Pons (tissue), 1 donor: ENCODE measurements at places on chromosomes 7 and 10.
A peak's percentile ranks its signal among the peaks of the same experiment; 100 is the strongest.

- DNase-seq, result peak; percentile 10
These were observed 34.4 kb downstream of the ASAH2 start for GRCh38 chr10:50216894-50217293.

DNA sequence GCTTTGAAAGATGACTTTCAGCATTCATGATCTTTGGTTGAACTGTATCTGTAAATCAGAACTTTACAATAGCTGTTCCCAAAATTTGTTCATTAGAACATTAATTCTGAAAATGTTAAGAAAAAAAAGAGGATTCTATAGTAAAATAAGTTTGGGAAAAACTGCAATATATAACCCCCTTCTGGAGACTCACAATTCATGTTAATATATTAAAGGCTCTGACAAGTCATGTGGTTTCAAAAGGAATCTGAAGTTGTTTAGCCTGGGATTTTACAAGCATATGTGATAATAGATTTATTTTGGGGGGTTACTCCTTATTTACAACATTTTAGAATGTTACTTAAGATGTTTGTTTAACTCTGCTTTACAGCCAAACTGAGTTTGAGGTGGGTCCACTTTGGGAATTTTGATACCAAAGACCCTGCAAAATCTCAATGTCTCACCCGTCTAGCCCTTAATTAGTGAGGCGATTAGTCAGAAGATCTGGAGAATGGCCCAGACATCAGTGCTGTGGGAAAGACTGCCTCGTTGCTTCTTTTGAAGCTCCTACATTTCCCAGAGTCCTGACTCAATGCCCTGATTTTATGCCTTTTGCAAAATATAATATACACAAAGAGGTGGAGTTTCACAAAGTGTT lies 40.0 kb downstream of the CDK1 start:
- DNase-seq, result no peak

DNA sequence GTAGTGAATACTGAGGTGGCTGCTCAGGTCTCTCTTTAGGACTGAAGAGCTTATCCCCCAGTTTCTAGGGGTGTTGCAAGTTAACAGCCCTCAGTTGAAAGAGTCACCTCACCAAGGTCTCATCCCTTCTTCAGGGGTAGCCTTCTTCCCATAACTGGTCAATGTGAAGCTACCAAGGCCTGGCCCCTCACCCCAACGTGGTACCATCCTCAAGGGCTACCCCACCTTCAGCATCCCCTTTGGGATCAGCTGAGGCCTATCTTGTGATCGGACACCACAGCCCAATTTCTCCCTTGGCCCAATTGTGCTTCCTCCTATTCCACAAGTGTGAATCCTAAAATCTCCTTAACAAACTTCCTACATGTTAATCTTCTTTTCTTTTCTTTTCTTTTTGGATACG lies 289.5 kb upstream of the MKLN1 start:
- no peak for DNase-seq

- no peak for DNase-seq
These were observed 102.5 kb downstream of the CYTH3 start for GRCh38 chr7:6169805-6170520.

- DNase-seq, result no peak
These were observed 7.0 kb downstream of the POLR2J start for GRCh38 chr7:102471791-102472125.

GRCh38 chr7:43758029-43758821 lies at the start of gene BLVRA:
Gene BLVRA (plus strand): TSS chr7:43758680. CDS start chr7:43771159, 12,479 bp downstream.
- DNase-seq, result peak; percentile 15

DNA sequence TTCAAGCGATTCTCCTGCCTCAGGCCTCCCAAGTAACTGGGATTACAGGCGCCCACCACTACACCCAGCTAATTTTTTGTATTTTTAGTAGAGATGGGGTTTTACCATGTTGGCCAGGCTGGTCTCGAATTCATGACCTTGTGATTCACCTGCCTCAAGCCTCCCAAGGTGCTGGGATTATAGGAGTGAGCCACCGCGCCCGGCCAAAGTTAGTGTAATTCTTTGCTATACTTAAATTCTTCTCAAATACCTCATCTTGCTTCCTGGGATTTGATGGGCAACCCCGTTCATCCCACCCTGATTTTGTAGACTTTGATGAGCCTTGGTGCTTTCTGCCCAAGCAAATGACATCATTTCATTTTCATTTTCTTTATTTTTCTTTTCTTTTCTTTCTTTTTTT lies 54.5 kb downstream of the PAX2 start:
- no peak for DNase-seq

GRCh38 chr7:155459700-155460461 lies 2.0 kb downstream of the EN2 start:
- no peak for DNase-seq

DNA sequence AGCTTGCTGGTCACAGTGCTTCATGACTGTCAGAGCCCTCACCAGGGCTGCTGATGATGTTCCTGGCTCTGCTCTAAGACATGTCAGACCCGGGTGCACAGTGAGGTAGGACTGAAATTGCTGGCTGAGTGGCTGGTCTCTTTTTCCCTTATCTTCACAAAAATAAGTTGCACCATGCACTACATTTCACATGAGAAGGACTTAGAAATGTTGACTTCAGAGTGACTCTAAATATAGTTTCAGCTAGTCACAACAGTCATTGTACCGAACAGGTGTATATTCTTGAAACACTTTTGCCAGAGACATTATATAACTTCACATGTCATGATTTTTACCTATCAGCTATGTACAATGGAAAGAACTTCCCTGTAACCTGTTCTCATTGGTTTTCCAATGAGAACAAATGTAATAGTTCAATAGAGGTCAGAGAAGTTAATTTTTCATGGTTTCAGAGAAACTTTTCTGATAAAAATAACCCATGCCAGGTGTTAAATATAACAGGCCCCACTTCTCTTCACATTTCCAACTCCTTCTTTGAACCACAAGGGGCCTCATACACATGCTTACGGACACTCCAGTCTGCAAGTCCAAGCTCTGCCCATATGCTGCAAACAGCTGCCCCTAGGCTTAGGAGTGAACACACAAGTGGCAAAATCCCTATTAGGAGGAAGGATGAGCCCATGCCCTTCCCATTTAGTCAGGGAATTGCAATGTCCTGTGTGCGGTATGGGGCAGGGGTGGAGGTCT lies 115.6 kb downstream of the CDK6 start:
- DNase-seq, result no peak

DNA sequence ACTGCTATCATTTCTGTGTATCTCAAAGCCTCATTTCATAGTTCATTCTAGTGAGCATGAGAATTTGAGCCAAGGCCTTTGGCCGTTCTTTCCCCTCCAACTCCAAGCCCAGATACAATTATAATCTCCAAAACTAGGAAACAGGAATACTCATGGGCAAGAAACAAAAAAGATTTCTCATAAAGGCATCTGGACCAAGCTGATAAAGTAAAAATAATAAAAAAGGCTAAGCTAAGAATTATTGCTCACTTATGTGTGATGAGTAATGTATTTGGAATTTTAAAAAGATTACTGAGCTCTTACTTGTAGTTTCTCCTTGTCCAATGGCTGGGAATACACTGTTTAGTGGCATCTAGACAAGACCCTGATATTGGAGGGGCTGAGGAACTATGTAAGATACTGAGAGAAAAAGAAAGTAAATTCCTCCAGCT lies 196.4 kb upstream of the POM121L12 start:
- no peak for DNase-seq

- no peak for DNase-seq
These were observed 41.4 kb downstream of the BRAF start for GRCh38 chr7:140883378-140883777.

DNA sequence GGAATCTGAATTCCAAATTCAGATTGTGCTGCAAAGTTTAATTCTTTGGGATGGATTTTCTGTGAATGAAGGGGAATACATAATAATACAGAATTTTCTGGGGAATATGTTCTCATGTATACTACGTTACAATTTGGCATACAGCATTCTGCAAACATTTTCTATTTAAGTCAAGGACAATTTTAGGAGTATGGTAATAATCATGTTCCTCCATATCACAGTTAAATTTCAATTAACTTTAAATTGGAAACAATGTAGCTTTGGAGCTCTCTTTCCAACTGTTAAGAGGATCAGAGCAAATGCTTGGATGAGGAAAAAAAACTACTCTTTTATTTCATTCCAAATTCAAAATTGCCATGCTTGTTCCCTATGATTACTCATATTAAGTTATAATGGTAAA lies 217.5 kb downstream of the JAZF1 start:
- DNase-seq, result no peak

DNA sequence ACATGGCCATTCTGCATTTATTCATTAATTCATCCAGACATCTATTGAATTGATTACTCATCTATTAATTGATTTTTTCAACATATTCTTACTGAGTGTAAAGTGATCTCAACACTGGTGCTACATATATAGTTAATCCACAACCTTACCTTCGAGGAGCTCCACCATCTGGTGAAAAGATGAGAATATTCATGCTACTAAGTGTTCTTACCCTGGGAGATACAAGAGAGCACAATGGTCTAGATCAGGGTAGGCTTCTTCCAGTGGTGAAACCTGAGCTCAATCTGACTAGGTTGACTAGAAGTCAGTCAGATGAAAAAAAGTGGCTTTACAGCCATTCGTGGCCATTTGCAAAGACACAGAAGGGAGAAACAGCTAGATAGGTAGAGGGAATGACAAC lies 507.4 kb downstream of the ANKRD7 start:
- DNase-seq, result no peak

GRCh38 chr7:18041191-18041590 lies 13.5 kb upstream of the PRPS1L1 start:
- no peak for DNase-seq

GRCh38 chr10:26571655-26572054 lies 125.8 kb upstream of the PDSS1 start:
- no peak for DNase-seq

- DNase-seq, result no peak
These were observed 4.4 kb downstream of the VIM start for GRCh38 chr10:17232276-17232960.

GRCh38 chr7:129013048-129013724 lies 41.7 kb downstream of the TNPO3 start:
- DNase-seq, result no peak

GRCh38 chr10:58963723-58964124 lies 212.7 kb upstream of the PHYHIPL start:
- DNase-seq, result peak; percentile 100

- no peak for DNase-seq
These were observed 25.6 kb downstream of the MDH2 start for GRCh38 chr7:76073335-76073990.

GRCh38 chr10:125992254-125992653 lies 95.9 kb downstream of the FANK1 start:
- no peak for DNase-seq

DNA sequence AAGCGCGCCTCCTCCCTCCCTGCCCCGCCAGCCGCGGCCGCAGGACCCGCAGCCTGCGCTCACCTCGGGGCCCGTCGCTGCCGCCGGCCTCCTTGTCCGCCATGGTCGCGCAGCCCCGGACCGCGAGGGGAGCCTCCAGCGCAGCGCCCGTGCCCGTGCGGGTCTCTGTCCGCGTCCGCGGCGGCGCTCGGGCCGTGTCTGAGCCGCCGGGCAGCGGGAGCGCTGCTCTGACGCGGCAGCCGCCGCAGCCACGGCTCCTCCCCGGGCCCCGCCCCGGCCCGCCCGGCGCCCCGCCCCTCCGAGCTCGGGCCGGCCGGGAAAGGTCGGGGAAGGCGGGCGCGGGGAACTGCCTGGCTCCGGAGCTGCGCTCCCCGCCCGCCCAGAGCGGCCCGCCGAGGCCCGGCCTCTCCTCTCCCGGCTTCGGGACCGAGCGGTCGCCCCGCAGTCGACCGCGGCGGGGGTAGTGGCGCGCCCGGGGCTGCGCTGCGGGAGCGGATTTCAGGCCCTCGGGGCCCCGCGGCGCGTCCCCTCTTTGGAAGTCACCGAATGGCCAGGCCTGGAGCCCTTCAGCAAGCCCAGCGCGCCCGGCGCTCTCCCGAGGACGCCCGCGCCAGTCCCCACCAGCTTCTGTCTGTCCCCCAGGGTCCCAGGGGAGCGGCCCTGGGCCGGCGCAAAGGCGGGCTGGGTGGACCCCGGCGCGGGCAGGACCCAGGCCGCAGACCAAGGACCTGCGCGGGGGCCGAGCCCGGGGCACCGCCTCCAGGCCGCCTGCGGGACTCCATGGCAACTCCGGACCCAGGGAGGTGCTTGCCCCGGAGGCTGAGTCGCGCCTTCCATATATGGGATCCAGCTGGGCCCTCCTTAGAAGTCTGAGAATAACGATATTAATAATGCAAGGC lies at the start of gene HSPA12A:
TSS of gene HSPA12A (minus strand) at position 200 of the 899 bp plus-strand sequence. CDS start at position 103, 97 bp downstream.
- peak; percentile 64 for DNase-seq

GRCh38 chr7:85039196-85039923 lies 147.5 kb downstream of the SEMA3D start:
- DNase-seq, result no peak

GRCh38 chr10:118998183-118998582 lies 31.3 kb upstream of the NANOS1 start:
- no peak for DNase-seq

GRCh38 chr10:108597657-108598319 lies 1325.5 kb downstream of the XPNPEP1 start:
- DNase-seq, result no peak

DNA sequence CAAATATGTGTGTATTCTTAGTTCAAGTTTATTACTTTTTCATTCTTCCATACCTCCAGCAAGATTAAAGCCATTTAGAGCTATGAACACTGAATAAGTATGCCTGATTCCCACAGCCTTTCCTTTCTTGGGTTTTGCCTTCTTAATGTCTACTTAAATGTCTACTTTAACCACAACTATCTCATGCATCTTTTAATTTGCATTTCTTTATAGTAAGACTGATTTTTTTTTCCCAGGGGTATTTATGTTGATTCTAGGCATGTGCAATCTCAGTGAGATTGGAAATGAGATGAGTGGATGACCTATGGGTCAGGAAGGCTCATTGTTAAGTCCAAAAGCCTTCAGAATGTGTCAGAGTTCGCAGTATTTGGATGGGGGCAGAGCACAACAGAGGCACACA lies 3.6 kb downstream of the PCBD1 start:
- no peak for DNase-seq

DNA sequence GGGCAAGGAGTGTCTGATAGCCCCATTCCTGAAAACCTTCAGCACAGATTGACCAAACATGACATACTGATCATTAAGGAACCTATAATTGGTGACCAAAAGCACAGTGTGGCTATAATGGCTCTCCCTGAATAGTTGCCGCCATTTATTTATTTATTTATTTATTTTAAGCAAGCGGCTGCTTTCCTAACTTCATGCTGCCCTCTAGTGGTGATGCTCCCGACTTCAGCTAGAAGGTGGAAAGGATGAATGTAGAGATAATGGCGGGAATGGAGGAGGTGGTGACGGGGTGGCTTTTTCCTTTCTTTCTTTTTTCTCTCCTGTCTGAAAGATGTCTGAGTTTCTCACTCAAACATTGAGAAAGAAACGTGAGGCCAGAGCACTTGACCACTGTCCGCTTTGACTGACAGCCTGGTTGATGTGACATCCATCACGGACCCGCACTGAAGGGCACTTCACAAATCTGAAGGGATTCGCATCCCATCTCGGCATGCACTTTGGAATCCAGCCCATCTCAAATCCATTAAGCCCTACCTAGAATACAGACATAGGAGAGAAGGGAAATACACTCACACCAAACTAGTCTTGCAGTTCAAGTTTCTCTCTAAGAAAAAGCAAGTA lies 1090.1 kb downstream of the KCNMA1 start:
- peak; percentile 86 for DNase-seq
